Fibroblast of the aortic adventitia (primary cell): ENCODE measurements at places on chromosomes 12 and 14.

GRCh38 chr14:63757211-63757610, 29.3 kb upstream of the SGPP1 start:
- DNase-seq = no peak

DNA sequence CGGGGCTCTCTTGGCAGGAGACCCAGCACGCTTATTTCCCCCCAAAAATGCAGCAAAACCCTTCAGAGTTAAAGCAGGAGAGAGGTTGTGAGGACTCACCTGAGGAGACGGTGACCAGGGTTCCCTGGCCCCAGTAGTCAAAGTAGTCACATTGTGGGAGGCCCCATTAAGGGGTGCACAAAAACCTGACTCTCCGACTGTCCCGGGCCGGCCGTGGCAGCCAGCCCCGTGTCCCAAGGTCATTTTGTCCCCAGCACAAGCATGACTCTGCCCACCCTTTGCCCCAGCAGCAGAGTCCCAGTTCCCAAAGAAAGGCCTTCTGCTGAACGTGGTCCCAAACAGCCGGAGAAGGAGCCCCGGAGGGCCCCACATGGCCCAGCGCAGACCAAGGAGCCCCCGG, 337.7 kb downstream of the TMEM121 start:
- DNase-seq = no peak

- peak; percentile 78 for DNase-seq
Measured at GRCh38 chr12:101857043-101857558, 20.3 kb upstream of the DRAM1 start.

DNA sequence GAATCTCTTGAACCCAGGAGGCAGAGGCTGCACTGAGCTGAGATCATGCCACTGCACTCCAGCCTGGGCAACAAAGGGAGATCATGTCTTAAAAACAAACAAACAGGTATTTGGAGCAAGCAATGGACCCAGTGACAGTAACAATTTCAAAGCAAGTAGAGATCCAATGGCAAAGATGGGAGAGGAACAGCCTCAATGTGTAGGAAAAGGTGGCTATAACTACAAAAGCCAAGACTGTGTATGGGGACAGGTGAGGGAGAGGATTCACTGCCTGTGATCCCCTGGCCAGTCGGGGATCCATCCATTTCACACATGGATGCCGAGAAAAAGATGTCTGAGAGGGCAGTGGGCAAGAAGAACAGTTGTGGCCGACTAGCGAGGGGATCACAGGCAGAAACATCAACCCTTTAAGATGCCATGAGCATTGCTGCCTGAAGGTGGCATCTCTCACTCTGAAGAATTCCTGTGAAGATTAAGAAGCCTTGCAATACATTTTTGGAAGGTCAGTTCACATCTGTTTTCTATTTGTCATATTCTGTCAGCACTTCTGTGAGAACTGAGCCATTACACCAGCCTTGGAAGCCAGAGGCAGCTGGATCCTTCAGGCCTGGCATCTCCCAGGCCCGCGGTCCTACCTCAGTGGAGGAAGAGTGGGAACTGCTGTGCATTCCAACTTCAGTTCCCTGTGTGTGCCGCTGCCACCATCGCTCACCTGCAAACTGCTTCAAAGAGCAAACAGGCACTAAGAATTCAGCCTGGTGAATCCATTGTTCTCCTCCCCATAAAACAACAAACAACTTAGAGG, 54.5 kb upstream of the FRS2 start:
- DNase-seq = peak; percentile 97

DNA sequence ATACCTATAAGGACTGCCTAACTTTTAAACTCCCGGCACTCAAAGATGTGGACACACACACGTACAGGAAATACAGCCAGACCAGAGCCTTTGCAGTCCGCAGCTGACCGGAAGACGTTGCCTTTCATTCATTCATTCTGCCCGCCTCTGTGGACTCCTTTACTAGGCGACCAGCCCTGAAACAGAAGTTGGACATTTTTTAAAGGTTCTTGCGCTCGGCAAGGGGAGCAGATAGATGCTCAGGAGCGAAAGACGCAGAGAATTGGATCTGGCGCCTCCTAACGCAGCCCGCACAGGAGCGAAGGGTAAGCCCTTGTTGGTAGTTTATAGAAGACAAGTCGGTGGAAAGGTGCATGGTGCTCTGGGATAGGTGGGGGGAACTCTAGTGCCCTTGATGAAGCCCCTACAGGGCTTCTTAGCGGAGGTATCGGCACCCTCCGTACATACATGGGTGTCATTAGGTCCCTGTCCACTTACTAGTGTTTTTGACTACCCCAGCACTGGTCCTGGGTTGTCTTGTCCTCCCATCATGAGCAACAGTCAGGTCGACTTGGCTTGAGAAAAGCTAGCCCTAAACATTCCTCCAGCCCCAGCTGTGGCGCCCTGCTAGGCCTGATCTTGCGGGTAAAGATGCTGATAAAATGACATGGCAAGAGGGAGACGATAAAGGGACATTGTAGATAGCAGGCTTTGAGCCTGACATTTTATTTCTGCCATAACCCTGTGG, at the start of gene KDM2B:
KDM2B (minus strand) TSS at position 65 of the 727 bp plus-strand sequence. CDS start 112 bp downstream, outside the sequence.
- DNase-seq = peak; percentile 64

DNA sequence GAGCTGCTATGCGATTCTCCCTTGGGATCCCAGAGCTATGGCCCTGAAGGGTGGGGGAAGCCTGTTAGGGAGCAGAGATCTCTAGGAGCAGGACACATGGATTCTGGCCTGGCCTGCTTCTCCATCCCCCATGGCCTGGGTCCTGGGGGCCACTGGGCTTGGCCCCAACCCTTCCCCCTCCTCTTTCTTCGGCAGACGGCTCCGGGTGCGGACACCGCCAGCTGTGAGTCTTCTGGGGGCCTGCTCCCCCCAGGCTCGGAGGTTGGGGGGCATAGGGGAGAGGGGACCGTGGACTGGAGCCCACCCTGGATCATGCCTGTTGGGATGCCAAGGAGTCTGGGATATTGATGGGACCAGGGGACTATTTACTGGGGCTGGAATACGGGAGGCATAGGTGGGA, 9.0 kb downstream of the PRPF40B start:
- DNase-seq = no peak

- peak; percentile 59 for DNase-seq
Measured at GRCh38 chr12:122107261-122107660, 28.7 kb downstream of the MLXIP start.

DNA sequence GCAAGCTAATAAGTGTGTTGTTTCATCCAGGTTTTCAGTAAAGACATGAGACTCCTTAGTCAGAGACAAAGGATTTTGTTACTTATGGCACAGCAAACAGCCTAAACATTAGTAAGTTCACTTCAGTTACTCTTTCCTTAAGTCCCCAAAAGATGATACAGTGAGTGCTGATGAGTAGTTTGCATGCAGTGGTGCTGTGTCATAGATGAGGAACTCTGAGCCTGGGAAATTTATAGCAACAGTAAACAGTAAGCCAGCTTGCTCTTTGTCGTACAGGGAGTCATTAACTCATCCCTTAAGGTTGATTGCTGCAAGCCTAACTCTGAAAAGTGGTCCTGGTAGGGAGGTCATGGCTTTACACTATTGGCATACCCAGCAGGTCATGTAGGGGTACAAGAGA, 208.6 kb upstream of the OR4E1 start:
- no peak for DNase-seq

DNA sequence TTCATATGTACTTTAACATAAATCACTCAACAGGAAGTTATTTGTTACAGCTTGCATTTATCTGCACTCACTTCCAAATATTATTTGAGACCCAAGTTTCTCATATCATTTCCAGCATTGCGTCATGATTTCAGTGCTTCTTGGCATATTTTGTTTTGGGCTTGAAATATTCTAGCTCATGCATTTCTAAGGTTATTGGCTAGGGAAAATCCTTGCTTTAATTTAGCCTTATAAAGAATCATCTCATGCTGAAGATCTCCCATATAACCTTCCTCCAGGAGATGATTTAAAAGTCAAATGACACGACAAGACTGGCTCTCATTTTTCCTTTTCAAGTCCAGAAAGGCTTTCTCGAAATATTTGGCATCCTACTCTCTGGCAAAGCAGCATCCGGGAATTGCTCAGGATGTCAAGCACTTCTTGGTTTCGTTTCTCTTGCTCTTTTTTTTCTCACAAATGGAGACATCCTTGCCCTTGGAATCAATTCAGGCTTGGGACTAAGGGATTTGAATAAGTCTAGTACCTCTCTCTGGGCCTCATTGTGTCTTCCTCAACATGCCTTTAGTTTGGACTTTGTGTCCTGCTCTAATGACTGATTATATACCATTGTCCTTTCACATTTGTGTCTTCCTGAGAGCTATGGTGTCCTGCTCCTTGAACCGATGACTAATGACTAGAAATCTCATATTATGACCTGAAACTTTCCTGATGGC, 295.0 kb downstream of the RMST start:
- DNase-seq = no peak

DNA sequence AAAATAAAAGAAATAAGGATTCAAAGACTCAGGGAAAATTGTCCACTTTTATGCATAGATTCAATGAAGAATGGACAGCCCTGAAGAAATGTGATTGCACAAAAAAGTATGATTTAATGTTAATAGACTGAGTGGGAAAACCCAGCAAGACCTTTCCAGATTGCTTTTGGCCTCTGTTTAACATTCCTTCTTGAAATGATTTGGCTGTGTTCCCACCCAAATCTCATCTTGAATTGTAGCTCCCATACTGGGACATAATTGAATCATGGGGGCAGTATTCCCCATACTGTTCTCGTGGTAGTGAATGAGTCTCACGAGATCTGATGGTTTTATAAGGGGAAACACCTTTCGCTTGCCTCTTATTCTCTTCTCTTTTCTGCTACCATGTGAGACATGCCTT, 1316.9 kb upstream of the SEL1L start:
- no peak for DNase-seq

DNA sequence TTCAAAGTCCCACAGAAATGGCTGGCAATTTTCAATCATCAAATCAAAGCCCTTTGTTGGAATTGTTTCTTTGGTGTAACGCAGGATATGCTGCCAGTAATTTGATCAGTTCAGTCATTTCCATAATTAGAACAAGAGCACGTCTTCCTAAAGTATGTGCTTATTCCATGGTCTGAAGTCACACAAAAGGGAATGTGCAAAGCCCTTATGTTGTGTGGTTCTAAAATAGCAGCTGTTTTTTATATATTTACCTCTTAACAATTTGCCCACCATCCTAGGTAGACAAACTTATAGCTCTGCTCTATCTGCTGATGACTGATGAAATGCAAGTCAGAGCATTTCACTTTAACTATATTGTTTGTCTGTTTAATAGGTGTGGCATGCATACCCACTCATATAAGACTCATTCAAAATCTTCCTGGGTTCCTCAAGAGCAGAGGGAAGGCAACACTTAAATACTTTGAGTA, 176.1 kb upstream of the SLC38A2 start:
- DNase-seq = peak; percentile 35

DNA sequence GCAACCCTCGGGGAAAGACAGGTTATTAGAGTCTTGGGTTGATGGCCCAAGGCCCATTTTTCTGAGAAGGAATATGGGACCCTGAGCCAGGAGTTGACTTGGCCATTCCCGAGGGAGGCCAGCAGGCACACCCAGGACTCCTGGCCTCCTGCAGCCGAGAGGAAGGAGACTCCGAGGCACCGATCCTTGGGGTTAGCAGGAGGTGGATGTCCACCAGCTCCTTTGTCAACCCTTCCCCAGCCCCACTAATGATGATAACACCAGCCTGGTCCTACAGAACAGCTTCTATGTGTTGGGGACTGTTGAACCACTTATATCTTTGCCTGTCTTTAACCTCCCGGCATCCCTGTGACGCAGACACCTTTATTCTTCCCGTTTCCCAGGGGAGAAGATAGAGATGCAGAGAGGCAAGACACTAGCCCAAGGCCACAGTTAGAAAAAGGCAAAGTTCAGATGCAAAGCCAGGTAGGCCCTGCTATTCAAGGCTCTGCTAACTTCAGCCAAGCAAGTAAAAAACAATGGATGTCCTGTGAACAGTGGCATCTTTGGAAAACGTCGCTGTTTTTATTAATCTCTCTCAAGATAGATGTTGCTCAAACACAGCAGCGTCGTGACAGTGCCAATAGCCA, 767.3 kb upstream of the TBX3 start:
- DNase-seq = no peak

DNA sequence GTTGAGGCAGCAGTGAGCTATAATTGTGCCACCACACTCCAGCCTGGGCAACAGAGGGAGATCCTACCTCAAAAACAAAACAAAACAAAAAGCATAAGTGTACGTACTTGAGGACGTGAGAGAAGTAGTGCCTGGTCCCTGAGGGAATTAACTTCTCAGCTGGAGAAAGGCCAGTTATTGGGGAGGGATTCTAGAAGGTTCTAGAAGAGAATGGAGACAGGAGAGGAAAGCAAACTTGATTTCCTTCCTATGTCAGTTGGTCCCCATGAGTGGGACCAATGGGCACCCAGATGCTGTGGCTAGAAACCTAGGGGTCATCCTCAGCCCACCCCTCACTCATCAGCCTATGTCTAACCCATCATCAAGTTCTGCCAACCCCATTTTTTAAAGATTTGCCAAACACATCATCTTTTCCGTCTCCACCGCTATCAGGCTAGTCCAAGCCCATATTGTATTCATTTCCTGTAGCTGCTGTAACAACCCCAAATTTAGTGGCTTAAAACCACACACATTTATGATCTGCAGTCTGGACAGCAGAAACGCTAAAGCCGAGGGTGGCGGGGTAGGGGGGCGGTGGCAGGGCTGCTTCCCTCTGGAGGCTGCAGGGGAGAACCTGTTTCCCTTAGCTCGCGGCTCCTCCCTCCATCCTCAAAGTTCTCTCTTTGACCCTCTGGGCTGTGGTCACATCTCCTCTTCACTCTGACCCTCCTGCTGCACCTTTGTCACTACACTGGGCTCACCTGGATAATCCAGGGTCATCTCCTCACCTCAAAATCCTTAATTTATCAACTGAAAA, 7.2 kb upstream of the RBM19 start:
- DNase-seq = no peak

GRCh38 chr12:55996201-55996714, 818 bp upstream of the SUOX start:
- DNase-seq = peak; percentile 82

GRCh38 chr14:63243646-63244045, 39.4 kb downstream of the RHOJ start:
- DNase-seq = no peak

DNA sequence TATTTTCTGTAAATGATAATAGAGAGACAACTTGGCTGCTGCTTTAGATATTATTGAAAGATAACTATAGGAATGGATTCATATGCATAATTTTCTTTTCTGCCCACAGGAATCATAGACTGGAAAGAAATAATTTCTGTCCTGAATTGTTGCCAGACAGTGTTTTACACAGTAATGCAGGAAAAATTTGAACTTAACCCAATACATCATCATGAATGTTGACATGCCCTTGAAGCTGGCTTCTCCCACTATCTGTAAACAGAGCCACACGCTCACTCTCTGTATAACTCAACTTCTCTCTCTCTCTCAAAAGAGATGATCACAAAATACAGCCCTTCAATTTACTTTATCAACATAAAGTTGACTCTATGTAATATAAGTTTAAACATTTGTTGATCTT, 56.6 kb downstream of the PAX9 start:
- DNase-seq = no peak
